ENCODE measurements at places on chromosomes 13 and 19. TPM values are rescaled to one million over a fixed set of nuclear protein-coding genes. Genes with fewer than 3 reads are reported as not detected.
A peak's percentile ranks its signal among the peaks of the same experiment; 100 is the strongest.

- DNase-seq: no peak
Measured at GRCh38 chr13:73015805-73016204, 43.0 kb upstream of the KLF5 start.

- no peak for DNase-seq
Measured at GRCh38 chr19:18651733-18652132, 14.9 kb downstream of the KLHL26 start.

GRCh38 chr19:15923702-15924101 is 10.6 kb downstream of the CYP4F11 start:
- DNase-seq: no peak

DNA sequence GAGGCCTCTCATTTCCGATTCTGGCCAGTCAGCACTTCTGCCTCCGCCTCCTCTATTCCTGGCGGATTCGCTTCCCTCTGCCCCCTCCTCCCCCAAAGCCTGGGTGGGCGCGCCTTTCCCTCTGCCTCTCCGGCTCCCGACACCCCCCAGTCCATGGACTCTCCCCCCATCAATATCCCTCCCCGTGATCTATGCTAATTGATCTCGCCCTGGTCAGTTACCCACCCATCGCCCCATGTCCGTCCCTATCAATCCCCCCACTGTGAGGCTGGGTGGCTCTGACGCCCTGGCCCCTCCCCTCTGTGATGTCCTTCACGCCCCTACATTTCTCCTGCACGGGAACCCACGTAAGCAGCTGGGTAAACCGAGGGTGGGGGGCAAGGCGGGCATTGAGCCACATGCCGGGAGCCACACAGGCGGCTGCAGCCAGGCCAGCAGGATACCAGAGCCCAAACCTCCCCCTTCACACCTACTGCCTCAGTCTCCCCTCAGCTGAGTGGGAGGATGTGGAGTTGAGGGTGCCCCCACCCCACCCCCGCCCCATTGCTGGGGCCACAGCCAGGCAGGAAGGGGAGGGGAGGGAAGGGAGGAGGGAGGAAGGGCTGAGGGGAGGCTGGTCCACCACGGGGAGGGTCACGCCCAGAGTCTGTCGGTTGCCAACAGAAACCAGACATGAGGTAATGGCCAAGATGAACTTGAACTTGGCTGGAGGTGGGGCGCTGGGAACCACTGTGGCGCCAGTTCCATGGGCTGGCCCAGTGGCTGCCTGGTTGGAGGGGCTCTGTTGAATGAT is 21.0 kb downstream of the SMIM24 start:
- DNase-seq: peak; percentile 18

GRCh38 chr13:99151516-99151915 is 49.1 kb upstream of the UBAC2 start:
- no peak for DNase-seq

IFNL1 gene
- not detected for total RNA-seq

GRCh38 chr13:104043184-104043583 is 977.0 kb upstream of the SLC10A2 start:
- no peak for DNase-seq

- DNase-seq: no peak
Measured at GRCh38 chr19:40804783-40805242, 5.8 kb downstream of the EGLN2 start.

DNA sequence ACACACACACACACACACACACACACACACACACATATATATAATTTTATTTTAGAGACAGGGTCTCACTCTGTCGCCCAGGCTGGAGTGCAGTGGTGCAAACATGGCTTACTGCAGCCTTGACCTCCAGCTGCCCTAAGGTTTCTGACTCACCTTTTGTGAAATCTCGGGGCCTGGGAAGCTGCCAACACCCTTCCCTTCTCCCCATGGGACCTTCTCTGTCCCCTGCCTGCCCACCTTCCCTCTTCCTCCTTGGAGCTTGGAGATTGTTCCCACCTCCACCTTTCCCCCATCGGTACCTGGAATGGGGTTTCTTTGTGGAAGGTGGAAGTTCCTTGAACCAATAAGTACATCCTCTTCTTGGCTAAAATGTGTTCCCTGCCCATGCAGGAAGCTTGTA is 6.3 kb downstream of the ARRDC5 start:
- DNase-seq: no peak

DNA sequence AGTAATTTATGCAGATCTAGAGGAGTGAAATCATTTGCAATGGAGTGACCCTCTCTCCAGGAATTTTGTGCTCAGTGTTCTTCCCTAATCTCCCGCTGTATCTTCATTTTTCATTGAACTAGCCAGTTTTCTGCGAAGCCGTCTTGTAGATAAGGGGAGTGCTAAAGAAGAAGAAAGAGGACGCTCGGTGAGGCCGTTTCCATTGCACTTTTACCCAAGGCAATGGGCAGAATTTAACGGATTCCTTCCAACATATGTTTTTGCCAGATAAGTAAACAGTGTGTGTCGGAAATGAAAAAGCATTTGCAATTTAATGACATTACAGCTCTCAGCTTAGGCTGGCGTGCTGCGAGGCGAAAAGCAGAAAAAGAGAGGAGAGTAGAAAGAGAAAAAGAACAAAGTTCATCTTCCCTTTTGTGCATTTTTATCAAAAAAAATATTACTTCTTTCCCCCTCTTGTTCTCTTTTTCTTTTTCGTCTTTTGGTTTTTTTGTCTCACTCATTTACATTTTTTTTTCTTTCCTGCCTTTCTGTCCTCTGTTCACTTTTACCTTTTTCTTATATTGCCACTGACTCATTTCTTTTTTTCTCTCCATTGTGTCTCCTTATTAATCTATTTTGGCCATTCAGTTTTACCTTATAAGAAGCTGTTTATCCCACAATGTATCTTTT is 49.9 kb downstream of the SOX21 start:
- DNase-seq: no peak

ZNF534 gene
- total RNA-seq: 0.05 TPM

- DNase-seq: no peak
Measured at GRCh38 chr19:23254141-23254910, 4.1 kb upstream of the ZNF724 start.

CYSLTR2 gene
- total RNA-seq: 1.9 TPM

HNRNPUL1 gene
- 67.9 TPM for total RNA-seq

- no peak for DNase-seq
Measured at GRCh38 chr13:36668316-36668715, 5.5 kb upstream of the SERTM1 start.

GRCh38 chr19:8877854-8878705 is 45.9 kb downstream of the MBD3L1 start:
- no peak for DNase-seq

DNA sequence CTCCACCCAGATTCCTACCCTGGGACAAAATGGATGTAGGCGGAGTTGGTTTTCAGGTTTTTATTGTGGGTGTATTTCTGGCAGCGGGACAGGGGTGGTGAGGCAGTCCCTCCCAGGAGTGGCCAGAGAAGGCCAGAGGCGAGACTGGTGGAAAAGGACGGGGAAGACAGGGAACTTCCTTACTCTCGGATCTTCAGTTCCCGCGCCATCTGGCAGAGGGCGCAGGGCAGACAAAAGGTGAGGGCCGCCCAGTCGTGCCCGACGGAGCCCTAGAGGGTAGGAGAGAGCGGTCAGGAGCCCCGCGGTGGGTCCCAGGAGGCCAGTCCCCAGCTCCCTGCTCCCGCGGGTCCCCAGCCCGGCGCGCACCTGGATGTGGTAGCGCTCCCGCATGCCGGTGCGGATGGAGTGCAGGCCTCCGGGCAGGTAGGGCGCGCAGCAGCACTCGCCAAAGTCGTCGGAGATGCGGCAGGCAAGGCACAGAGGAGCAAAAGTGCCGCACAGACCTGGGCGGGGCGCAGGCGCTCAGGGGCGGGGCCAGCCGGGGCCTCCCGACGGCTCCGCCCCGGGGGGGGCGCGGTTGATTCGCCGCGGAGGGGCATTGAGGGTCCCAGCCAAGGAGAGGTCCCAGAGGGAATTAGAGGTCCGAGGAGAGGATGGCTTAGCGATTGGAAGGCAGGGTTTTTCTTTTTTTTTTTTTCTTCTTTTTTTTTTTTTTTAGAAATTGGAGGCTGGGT is 3.0 kb downstream of the CNFN start:
- peak; percentile 75 for DNase-seq

PSG2 gene
- total RNA-seq: 0.05 TPM

- no peak for DNase-seq
Measured at GRCh38 chr19:7921302-7921966, 1.3 kb downstream of the SNAPC2 start.

DNA sequence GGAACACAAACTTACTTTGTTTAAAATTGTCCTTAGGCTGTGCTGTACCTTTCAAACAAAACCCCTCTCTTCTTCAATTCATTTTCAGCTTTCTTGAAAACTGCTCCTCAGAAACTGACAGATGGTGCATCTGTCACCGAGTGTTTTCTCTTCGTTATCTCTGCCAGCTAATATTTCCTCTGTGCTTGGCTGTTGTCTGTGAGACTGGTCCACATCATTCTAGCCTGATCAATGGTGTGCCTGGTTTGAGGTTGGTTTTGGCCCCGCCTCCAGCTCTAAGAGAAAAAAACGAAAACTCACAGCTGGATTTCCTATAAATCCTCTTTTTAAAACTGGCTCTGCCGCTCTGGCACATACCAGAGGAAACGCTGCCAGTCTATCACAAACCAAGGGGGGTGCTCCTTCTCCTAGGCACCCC is 79.7 kb downstream of the STARD13 start:
- DNase-seq: no peak

LYPD3 gene
- 3.0 TPM for total RNA-seq

HCST gene
- 50.7 TPM for total RNA-seq

DNA sequence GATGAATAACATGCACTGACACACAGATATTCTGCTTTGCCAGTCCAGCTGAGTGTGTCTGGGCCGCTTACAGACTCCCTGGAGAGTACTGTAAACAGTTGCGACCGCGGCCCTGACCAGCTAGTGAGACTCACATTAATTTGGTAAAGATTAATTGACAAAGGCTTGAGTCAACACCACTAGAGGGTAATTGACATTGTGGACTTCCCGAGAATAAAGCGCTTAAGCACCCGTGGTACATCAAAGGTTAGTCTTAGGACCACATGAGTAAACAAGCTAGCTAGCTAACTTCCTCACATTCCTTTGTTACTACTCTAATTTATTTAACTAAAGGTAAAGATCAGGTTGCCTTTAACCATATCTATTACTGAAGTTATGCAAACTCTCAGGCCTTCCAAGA is 624.4 kb upstream of the ARGLU1 start:
- DNase-seq: no peak

LCP1 gene
- total RNA-seq: 596 TPM

GRCh38 chr13:95335667-95336066 is 34.4 kb upstream of the ABCC4 start:
- no peak for DNase-seq

DNA sequence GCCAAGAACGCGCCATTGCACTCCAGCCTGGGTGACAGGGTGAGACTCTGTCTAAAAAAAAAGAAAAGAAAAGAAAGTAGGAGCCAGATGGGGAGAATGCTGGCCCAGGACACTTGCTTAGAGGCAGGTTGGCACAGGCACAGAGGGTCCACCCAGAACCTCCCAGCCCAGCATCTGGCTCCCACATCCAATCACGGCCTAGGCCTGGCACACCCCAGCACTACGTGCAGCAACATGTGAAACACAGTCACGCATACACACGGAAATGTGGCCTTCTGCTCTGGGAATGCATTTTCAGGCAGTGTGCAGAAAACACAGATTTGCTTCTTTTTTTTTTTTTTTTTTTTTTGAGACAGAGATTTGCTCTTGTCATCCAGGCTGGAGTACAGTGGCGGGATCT is 20.9 kb upstream of the FOSB start:
- no peak for DNase-seq
